ENCODE measurements at places on chromosomes 16 and 17.

- no peak for DNase-seq
Measured at GRCh38 chr17:32323811-32324491, 18.0 kb downstream of the C17orf75 start.

DNA sequence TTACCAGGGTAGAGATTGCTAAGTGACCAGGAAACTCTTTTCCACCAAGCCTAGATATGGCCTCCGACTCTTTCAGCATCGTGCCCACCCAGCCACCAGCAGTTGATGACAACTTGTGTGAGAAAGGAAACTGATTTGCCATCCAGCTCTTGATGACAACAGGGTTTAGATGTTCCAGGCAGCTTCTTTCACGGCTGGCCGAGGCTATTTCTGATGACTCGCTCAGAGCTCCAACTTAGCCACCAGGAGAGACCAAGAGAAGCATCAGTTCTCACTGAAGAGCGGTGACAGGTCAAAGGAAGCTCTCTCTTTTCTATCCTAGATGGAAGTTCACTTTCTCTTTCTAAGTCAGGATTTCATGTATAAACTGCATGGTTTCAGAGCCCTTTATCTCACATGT, 61.2 kb downstream of the MPHOSPH6 start:
- no peak for DNase-seq

GRCh38 chr17:48027322-48027981, 10.1 kb downstream of the COPZ2 start:
- no peak for DNase-seq

DNA sequence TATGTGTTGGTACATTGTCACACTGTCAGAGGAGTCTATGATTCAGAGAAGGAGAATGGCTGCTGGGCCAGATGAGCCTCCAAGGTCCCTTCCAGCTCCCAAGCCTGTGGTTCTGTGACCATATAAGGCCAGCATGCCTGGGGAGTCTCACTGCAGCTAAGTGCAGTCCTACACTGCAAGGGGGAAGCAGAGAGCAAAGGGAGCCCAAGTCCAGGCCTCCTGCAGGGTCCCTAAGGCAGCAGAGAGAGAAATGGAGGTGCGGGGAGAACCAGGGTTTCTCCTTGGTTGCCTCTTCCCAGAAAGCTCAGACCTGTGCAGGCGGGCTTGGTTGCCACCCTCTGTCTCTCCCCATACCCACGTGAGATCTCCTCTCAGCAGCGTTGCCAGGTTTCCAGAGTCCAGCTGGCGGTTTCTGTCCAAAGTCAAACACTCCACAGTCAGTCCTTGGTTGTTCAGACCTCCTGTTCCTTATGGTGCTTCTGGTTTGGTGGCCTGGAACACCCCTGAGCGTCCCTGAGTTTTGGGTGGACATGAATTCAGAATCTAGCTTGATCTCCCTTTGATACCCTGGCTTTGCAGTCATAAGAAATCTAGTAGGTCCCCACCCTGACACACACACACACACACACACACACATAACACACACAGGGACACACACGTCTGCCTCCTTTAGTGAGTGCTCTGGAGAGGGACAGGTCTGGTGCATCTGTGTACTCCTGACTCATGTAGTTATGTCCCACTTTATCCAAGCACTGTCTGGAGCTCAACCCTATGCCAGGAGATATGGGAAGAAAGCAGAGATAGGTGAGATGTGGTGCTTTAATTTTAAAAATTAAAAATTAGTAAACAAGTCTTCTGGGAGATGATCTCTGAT, 78.8 kb downstream of the GNAO1 start:
- DNase-seq = peak; percentile 56

DNA sequence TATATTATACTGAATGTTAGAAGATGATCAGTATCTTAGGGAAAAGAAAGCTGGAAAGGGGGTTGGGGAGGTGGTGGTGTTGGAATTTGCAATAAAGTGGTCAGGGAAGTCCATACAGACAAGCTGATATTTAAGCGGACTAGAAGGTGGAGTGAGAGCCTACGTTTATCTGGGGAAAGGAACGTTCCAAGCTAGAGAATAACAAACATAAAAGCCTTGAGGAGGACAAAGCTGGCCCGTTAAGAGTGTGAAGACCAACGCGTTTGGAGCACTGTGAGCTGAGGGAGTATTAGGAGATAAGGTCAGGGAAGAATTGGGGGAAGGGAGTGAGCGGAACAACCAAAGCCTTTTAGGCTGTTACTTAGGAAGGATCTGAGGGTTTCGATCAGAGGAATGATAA, 1.4 kb downstream of the DDX42 start:
- DNase-seq = no peak

- DNase-seq = no peak
Measured at GRCh38 chr16:84854759-84855158, 35.0 kb downstream of the CRISPLD2 start.

- DNase-seq = no peak
Measured at GRCh38 chr16:851209-851810, 50.8 kb upstream of the GNG13 start.

DNA sequence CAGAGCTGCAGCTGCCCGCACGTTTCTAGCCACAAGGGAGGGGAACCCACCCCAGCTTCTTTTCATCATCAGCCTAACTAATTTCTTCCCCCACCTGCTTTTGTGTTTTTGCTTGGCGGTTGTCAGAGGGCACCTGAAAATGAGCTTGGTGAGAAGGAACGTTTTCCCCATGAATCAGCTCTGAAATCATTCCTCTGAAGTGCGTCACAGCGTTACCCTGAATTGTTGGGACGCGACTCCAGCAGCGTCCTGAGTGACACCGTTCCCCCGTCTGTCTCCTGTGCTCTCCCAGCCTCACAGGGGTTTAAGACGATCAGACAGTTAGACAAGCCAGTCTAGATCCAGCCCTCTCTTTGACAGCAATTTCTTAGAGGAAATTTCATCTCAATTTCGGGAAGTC, 722.9 kb upstream of the EEF2KMT start:
- no peak for DNase-seq

DNA sequence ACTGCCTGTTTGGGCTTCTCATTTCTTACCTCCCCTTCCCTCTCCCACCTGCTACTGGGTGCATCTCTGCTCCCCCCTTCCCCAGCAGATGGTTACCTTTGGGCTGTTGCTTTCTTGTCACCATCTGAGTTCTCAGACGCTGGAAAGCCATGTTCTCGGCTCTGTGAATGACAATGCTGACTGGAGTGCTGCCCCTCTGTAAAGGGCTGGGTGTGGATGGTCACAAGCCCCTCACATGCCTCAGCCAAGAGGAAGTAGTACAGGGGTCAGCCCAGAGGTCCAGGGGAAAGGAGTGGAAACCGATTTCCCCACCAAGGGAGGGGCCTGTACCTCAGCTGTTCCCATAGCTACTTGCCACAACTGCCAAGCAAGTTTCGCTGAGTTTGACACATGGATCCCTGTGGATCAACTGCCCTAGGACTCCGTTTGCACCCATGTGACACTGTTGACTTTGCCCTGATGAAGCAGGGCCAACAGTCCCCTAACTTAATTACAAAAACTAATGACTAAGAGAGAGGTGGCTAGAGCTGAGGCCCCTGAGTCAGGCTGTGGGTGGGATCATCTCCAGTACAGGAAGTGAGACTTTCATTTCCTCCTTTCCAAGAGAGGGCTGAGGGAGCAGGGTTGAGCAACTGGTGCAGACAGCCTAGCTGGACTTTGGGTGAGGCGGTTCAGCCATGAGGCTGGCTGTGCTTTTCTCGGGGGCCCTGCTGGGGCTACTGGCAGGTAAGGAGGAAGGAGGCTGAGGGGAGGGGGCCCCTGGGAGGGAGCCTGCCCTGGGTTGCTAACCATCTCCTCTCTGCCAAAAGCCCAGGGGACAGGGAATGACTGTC, at the start of gene CD68:
CD68 (plus strand) TSS at position 638 of the 833 bp plus-strand sequence; CDS start at position 678, 40 bp downstream.
- DNase-seq = no peak

DNA sequence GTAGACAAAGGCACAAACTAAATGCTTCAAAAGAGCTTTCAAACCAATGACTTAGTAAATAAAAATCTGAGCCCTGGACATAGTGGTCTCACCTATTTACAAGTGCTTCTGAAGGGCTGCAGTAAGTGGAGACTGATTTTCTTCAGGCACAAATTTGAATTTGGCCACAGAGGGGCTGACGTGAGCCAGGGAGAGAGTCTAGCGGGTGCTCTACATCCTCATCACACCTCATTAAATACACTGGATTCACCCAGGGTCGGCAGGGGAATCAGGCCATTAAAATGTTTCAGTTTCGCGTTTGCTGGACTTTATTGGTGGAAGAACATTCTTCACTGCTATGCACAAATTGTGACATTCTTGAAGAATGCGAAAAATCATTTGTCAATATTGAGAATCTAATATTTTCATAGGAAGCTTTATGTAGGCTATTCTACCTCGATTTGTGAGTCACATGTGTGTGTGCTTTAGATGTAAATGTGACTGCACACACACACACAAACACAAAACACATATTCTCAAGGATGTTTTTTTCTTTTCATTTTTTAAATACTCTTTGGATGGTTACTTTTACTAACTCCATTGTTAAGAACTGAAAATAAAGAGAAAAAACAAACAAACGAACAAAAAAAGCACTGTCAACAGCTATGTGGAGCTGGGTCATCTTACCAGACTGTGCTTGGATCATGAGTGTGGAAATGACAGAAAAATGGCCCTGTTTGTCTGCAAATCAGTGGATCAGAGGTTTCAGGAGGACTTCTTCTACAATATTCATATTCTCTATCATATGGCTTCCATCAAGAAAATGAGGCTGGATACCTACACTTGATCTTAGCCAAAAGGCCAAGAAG, 58.9 kb downstream of the CDH11 start:
- DNase-seq = no peak

DNA sequence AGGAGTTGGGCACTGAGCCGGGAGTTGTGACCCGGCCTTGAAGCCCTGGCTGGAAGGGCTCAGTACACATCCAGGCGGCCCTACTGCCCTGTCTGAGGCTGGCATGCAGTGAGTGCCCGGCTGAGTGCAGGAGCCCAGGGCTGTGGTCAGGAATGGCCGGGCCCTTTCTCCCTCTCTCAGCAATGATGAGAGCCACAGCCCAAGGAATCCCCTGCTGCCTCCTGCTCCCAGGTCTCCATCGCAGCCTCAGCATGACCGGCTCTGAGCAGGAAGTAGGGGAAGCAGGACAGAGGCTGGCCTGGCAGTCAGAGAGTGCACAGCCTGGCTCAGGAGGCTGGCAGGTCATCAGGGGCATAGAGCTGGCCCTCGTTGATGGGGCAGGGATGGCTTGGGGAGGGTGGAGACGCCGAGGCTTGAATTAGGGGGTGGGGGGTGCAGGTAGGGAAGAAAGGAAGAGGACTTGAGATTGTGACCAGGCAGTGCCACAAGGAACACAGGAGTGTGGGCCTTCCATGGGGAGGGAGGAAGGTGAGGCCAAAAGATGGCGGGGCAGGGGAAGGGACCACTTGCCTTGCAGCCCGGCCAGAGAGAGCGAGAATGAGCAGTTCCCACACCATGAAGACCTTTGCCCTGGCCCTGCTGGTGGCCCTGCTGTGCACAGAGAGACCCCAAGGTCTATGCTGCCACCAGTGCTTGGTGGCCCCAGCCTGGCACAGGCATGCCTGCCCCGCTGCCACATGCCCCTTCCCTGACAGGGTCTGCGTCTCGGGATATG, 32.1 kb upstream of the KRT17 start:
- DNase-seq = no peak

DNA sequence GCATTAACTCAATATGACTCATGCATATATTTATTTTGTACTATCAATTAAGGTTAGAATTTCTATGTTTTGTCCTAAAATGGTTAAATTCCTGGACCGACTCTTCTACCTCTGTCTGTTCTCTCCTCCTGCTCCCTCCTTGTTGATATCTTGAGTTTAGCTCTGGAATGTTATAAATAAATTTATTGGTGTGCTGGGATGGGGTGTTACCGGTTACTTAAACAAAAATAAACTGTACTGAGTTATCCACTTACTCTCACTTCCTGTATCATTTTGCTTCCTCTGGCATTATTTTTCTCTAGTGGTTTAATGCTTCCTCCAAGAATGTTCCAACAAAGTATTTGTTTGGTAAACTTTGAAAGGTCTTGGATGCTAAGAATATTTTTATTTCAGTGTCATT, 120.1 kb downstream of the ABCA8 start:
- DNase-seq = no peak

- no peak for DNase-seq
Measured at GRCh38 chr16:49832177-49832576, 23.7 kb downstream of the ZNF423 start.

GRCh38 chr17:36859706-36860105, 77.6 kb upstream of the LHX1 start:
- no peak for DNase-seq

GRCh38 chr16:78705694-78706093, 606.2 kb downstream of the WWOX start:
- DNase-seq = no peak

GRCh38 chr16:30474684-30475083, 2.1 kb downstream of the ITGAL start:
- DNase-seq = no peak

GRCh38 chr17:8186446-8186786, 3.6 kb downstream of the BORCS6 start:
- no peak for DNase-seq

DNA sequence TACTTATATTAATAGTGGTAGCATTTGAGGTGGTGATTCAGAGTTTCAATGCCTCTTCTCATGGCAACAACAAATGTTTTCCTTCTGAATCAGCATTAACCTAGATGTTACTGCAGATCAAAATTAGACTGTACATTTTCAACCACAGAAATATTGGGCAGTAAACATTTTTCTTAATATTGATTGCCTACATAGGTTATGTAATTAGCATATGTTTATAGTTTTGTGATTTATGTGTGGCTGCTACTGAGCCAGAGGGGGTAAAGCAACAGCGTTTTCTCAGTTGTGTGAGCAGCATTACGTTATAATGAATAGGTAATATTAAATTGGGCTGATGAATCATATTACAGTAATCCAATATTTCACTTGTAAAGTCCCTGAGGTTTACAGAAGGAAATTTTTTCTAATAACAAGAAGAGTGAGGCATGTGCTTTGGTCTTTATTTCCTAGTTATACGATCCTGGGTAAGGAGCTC, 18.8 kb upstream of the BMERB1 start:
- no peak for DNase-seq

DNA sequence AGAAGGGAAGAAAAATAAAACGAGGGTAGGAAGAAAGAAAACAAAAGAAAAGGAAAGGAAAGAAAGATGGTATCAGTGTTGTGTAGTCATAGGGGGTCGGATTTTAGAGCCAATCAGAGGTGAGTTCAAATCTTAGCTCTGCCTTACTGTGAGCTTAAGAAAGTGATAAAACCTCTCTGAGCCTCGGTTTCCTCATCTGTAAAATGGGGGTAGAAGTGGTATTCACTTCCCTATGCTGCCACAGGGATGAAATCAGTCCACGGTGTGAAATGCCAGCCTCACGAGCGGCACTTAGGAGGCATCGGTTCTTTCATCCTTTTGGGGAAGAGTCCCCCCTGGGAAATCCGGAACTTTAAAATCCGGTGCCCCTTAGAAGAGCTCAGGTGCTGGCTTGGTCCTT, 6.1 kb downstream of the KCNG4 start:
- DNase-seq = no peak
